NCI-H2107 (cell line): ENCODE measurements at places on chromosomes 6 and 20.

- no peak for DNase-seq
Measured at GRCh38 chr20:51387125-51387875, 155.2 kb downstream of the NFATC2 start.

GRCh38 chr6:107102414-107102805 lies 12.9 kb downstream of the BEND3 start:
- DNase-seq, result no peak

DNA sequence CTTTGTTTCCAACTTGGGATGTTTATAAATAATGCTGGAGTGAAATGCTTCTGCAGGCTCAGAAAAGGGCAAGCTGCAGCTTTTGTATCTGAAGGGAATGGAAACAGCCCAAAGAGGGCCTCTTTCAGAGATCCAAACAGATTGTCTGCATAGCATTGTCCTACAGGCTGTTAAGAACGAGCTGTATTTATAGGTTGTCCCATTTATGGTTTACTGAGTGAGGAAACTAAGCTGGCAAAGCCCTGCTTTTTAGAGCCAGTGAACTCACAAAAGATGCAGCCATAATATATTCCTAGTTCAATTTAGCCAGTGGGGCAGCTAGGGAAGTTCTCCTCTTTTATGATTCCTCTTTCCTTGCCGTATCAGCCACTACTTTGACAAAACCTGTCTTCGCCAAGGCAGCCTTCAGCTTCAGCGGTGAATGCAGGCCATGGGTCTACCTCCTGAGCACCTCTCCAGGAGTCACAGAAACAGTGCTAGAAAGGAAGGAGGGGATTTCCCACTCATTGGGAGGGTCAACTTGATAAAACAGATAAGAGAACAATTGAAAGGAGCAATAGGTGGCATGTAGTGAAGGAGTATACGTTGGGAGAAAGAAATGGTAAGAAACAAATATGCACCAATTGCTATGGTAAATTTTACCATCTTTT lies 15.0 kb downstream of the KIAA0319 start:
- no peak for DNase-seq

- no peak for DNase-seq
Measured at GRCh38 chr6:119568580-119568979, 219.0 kb upstream of the MAN1A1 start.

- no peak for DNase-seq
Measured at GRCh38 chr6:46743425-46744158, 3.1 kb upstream of the ANKRD66 start.

- no peak for DNase-seq
Measured at GRCh38 chr6:122696853-122697252, 82.7 kb upstream of the FABP7 start.

- DNase-seq, result peak; percentile 68
Measured at GRCh38 chr20:18466894-18467730, at the start of the genes DZANK1 and POLR3F. TSS of gene DZANK1 (minus strand) at chr20:18467030. CDS start at chr20:18465358, 1,672 bp downstream. TSS of gene POLR3F (plus strand) at chr20:18467390. CDS start at chr20:18467507, 117 bp downstream.

DNA sequence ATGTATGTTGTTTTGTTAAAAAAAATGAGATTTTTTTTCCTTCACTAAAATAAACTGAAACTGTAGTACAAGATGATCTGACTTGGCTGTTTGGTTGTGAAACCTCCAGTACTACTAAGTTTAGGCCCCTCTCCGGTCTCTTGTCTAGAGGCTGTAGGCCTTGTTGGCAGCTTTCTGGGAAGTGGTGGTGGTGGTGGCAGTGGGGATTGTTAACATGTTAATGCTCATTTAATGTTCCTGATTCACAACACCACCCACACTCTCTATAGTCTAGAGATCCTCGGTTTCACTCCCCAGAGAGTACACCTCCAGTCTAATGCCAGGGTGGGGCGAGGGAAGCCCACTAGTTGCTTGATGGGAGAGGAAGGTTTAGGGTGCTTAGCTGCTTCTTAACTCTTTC lies 24.1 kb downstream of the STK4 start:
- no peak for DNase-seq

- no peak for DNase-seq
Measured at GRCh38 chr6:168370310-168370991, 50.9 kb upstream of the DACT2 start.

GRCh38 chr6:71473926-71474325 lies 185.3 kb downstream of the OGFRL1 start:
- no peak for DNase-seq

DNA sequence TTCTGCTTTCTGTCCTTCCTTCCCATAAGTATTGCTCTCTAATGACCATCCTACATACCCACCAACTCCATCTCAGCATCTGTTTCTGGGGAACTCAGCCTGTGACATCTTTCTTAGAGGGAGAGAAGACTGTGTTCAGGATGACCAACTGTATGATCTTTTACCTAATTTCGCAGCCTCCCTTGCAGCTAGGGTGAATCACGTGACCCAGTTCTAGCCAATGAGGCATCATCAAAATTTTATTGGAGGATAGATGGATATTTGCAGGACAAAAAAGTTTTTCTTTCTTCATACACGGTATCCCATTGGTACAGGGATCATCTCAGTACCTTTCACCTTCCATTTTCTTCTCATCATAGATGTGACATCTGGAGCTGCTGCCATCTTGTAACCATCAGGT lies 14.4 kb upstream of the MC3R start:
- DNase-seq, result no peak

DNA sequence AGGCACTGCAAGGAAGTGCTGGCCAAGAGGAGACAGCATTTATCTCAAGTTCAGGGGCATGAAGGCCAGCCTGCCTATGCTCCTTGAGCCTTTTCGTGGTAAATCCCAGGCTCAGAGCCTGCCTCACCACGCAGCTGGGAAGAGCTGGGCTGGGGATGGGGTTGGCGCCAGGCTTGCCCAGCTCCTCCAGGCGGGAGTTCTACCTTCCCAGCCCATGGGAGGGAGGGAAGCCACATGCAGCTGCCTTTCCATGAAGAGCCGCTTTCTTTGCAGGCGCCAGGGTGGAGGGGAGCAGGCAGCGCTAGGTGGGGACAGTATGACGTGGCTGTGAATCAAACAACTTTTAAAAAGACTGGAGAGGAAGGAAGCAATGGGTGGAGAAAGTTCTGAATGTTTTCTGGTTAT lies 19.5 kb upstream of the SIRT5 start:
- DNase-seq, result no peak

GRCh38 chr6:129908356-129908755 lies 47.2 kb upstream of the TMEM244 start:
- no peak for DNase-seq

DNA sequence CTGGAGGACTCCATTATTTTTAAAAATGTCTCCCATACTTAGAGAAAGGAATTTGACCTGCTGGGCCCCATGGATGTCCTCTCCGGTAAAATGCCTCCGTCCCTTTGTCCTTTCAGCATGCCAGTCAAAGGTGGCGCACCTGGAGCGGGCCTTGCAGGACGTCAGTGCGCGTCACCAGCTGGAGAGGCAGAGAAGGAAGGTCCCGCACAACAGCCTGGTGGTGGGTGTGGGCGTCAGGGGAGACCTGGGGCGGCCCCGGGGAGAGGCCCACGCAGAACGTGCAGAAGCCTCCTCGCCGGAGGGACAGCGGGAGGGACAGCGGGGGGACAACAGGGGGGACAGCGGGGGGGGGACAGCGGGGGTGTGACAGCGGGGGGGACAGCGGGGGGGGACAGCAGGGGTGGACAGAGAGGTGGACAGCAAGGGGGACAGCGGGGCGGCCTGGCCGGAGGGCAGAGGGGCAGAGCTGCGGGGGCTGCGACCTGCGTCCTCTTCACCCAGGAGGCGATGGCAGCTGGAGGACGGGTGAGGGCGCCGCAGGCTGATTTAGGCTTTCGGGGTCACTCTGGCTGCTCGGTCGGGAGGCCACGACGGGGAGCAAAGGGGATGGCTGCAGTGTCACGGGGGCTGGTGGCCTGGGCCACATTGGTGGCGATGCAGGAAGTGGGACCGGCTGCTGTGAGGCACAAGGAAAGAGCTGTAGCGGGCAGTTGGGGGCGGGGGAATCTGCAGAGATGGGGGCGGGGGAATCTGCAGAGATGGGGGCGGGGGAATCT lies 859 bp upstream of the KIF25 start:
- no peak for DNase-seq

GRCh38 chr6:154800338-154800737 lies 67.1 kb downstream of the SCAF8 start:
- no peak for DNase-seq

DNA sequence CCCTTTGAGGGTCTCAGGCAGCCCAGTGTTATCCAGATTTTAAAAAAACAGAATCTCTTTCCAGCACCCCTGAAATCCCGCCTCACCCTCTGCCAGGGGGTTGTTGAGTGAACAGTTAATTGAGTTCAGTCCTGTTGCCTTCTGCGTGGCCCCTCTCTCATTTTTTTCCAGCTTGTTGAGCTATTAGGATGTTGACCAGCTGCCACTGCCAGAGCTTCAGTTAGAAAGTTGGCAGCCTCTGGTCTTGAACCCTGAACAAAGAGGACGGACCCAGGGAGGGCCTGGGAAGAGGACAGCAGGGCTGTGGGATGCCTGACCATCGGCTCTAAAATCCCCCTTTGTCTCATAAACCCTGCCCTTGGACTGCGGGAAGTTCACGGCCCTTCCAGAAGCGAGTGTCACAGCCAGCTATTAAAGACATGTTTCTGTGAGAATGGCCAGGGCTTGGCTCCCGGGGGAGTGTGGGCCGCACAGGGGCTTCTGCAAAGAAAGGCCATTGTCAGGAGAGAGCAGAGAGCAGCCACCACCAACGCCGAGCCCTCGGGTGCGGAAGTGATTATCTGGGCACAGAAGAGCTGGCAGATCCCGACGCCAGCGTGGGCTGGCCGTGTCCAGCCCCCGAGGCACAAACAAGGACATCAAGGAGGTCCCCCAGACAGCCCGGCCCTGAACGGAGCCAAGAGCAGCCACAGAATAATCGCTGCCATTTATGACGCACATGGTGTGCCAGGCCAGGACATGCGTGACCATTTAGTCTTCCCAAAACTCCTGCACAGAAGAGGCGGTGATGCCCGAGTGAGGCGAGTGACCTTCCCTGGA lies 189.0 kb downstream of the ANKRD60 start:
- DNase-seq, result no peak

DNA sequence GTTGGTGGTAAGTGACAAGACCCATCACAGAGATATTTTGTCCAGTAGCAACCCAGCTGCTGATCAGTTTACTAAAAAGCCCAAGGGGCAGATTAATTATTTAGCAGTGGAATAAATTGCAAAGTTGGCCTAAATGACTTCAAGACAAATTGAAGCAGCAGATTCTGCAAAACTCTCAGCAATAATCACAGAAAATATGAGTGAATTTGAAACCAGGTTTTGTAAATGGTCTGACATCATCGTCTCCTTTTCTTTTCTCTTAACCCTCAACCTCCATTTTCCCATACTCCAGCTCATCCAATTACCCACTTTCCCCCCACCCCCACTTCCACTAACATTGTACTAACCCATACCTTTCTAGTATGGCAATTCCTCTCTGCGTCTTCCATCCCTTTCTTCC lies 11.3 kb upstream of the PTPRK start:
- no peak for DNase-seq

DNA sequence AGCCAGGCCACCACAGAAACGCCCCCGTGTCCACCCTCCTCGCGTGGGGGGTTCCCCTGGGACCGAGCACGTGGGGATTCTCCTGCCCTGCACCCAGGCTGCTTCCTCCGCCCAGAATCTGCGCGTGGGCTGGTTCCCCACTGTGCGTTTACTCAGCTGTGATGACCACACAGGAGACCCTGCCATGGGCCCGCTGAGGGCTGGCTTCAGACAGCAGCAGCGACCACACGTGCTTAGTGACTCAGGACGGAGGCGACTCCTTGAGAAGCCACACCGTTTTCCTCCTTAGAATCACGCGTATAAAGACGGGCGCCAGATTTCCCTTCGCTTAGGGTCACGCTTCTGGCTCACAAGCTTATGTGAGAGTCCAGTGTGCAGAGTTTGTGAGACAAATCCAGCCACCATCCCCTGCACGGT lies 63.9 kb upstream of the PDE10A start:
- no peak for DNase-seq
